ENCODE measurements at places on chromosomes 16 and 17. TPM values are rescaled to one million over a fixed set of nuclear protein-coding genes. Genes with fewer than 3 reads are reported as not detected.

DNA sequence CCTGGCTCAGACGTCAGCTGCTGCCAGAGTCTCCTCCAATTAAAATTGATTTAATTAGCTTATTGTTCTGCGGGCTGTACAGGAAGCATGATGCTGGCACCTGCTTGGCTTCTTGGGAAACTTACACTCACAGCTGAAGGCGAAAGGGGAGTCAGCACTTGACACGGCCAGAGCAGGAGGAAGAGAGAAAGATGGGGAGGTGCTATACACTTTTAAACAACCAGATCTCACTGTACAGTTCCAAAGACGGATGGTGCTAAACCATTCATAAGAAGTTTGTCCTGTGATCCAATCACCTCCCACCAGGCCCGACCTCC lies 1.4 kb upstream of the PRDM7 start:
- DNase-seq = no peak
- H3K36me3 ChIP-seq = no peaks in the 10 kb centered on the region
- H3K27ac ChIP-seq = no peak overlapping the region
- H3K4me1 ChIP-seq = peaks cover 5% of the 10 kb centered on the region

GRCh38 chr17:67639555-67639954 lies 78.2 kb upstream of the NOL11 start:
- no peak overlapping the region for H3K27ac ChIP-seq
- DNase-seq = no peak
- H3K36me3 ChIP-seq = no peaks in the 10 kb centered on the region
- H3K4me1 ChIP-seq = no peaks in the 10 kb centered on the region

DNA sequence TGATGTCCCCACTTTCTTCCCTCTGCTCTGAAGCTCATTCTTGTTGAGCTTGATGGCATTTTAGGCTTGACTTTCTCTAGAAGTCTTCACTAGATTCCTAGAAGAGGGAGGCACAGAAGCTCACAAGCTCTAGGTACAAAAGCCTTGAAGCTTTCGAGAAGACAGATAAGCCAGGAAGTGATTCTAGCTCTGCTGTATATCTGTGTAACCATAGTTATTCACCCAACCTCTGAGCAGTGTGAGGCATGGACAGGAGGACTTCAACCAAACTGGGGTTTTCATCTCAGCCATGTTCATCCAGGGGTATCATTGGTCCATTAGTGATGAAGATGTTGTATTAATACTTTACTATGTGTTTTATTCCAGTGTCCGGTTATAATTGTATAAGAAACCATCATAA lies 299.7 kb downstream of the CDH13 start:
- H3K36me3 ChIP-seq = no peaks in the 10 kb centered on the region
- no peak overlapping the region for H3K27ac ChIP-seq
- no peak for DNase-seq
- H3K4me1 ChIP-seq = peaks cover 12% of the 10 kb centered on the region
- H3K4me3 ChIP-seq = no peak overlapping the region

- H3K4me1 ChIP-seq = peaks cover 19% of the 10 kb centered on the region
- H3K4me3 ChIP-seq = no peak overlapping the region
- DNase-seq = no peak
- H3K27me3 ChIP-seq = no peaks in the 10 kb centered on the region
Measured at GRCh38 chr17:32111141-32111771, 31.0 kb upstream of the RHOT1 start.

DNA sequence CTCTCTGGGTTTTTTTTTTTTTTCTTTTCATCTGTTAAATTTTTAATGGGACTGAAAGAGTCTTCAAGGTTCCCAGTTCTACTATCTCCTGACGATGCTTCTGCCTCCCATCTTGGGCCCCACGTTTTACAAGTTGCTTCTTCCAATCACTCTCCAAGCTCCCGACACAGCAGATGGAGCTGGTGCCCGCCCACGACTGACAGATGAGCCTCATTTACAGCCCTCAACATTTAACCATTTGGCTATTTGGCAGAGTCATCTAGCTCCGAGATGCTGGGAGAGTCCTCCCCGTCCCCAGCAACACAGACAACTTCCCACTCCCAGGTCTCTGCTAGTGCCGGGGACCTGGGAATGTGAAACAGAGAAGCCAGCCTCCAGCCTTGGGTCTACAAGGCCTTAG lies 276.9 kb downstream of the SHISA9 start:
- no peak overlapping the region for H3K27ac ChIP-seq
- H3K4me3 ChIP-seq = no peak overlapping the region
- no peaks in the 10 kb centered on the region for H3K36me3 ChIP-seq
- DNase-seq = no peak
- H3K27me3 ChIP-seq = no peaks in the 10 kb centered on the region

GRCh38 chr16:30350134-30350871 lies 4.8 kb downstream of the CD2BP2 start:
- H3K4me3 ChIP-seq = no peak overlapping the region
- DNase-seq = no peak
- peak overlapping the region; percentile 92 for H3K27ac ChIP-seq
- H3K4me1 ChIP-seq = peaks cover 31% of the 10 kb centered on the region
- H3K27me3 ChIP-seq = no peaks in the 10 kb centered on the region

DNA sequence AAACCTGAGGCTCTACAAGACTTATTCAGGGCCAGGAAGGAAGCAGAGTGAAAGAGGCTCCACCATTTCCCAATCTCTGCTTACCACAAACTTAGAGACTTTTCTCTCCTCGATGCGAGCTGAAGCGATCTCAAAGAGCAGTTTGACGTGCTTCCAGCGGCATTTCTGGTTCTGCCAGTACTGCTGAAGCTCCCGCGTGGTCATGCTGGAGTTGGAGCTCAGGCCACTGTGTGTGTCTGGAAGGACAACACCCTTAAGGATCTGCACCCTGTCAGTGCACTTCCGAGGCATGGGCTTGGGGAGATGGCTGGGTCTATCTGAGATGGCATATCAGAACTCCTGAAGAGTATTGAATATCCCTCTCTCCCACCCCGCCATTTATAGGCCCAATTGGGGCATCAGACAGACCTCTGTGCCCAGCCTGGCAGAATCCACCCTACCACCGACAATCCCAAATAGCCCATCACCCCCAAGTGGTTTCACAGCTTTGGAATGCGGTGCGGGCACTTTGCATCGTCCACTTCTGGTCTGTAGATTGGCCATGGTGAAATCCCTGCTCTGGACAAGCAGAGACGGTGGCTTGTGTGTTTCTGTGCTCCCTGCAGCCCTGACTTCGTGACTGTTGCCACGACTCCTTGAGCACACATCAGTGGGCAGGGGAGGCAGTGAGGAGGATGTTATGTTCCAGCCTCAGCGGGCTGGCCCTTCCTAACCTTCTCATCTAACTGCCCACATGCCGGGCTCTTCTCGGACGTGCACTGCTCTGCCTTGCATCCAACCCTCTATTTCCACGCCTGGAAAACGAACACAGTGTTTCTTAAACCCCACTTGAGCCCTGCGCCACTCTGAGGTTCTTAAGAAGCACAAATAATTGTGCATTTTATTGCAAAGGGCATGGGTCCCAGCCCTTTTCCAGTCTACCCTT lies 5.2 kb downstream of the SNX20 start:
- no peaks in the 10 kb centered on the region for H3K36me3 ChIP-seq
- no peak overlapping the region for H3K4me3 ChIP-seq
- H3K4me1 ChIP-seq = no peaks in the 10 kb centered on the region
- H3K27me3 ChIP-seq = no peaks in the 10 kb centered on the region
- H3K27ac ChIP-seq = no peak overlapping the region
- no peak for DNase-seq

GRCh38 chr16:80989801-80990200 lies 16.9 kb downstream of the CMC2 start:
- H3K36me3 ChIP-seq = no peaks in the 10 kb centered on the region
- peaks cover 4% of the 10 kb centered on the region for H3K4me1 ChIP-seq
- H3K4me3 ChIP-seq = no peak overlapping the region

GRCh38 chr16:47476654-47477345 lies 15.7 kb downstream of the PHKB start:
- no peak for DNase-seq
- no peaks in the 10 kb centered on the region for H3K36me3 ChIP-seq
- H3K4me3 ChIP-seq = no peak overlapping the region
- H3K27me3 ChIP-seq = no peaks in the 10 kb centered on the region
- peak overlapping the region; percentile 72 for H3K27ac ChIP-seq

GRCh38 chr17:77247048-77247541 lies 106.3 kb downstream of the SEC14L1 start:
- H3K4me3 ChIP-seq = peak overlapping the region; percentile 58
- DNase-seq = peak; percentile 63
- peak overlapping the region; percentile 45 for H3K27ac ChIP-seq
- no peaks in the 10 kb centered on the region for H3K27me3 ChIP-seq
- H3K36me3 ChIP-seq = no peaks in the 10 kb centered on the region
- H3K4me1 ChIP-seq = peaks cover 11% of the 10 kb centered on the region

- H3K27me3 ChIP-seq = no peaks in the 10 kb centered on the region
- no peak overlapping the region for H3K27ac ChIP-seq
- H3K4me1 ChIP-seq = peaks cover 18% of the 10 kb centered on the region
- no peak overlapping the region for H3K4me3 ChIP-seq
- DNase-seq = no peak
Measured at GRCh38 chr17:49364119-49364518, 2.1 kb upstream of the ZNF652 start.

GRCh38 chr17:62965174-62965685 lies 805 bp upstream of the TANC2 start:
- peak overlapping the region; percentile 73 for H3K4me3 ChIP-seq
- no peaks in the 10 kb centered on the region for H3K27me3 ChIP-seq
- H3K4me1 ChIP-seq = peaks cover 12% of the 10 kb centered on the region

DNA sequence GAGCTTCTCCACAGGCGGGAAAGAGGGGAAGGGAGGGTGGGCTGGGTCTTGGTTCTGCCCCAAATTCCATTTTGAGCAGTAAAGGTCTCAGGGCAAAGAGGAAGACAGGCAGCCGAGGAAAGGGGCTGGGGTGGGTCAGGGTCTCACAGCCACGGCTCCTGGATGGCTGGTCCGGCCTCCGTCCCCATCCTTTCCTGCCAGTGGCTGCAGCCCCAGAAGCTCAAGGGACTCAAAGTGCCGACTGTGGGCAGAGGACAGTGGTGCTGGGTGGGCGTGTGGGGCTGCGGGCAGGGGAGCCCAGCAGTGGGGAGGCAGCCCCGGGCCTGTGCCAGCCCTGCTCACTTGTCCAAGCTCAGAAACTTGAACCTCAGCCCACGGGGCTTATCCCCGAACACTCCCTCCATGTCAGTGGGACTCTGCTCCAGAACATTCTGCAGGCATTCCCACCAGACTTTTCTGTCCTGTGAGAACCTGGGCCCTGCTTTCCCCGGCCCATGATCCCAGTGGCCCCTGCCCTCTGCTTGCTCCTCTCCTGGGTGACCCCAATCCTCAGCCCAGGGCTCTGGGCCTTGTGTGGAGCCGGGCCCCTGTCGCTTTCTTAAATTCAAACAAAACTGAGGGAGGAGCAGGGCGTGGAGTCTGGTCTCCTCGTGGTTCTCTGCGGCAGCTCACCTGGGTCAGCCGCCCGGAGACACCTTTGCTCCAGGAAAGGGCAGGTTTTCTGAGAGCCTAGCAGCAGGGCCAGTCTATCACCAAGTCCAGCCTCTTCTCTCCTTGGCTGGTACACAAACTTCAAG lies 117.8 kb upstream of the METRNL start:
- no peaks in the 10 kb centered on the region for H3K27me3 ChIP-seq
- no peak overlapping the region for H3K4me3 ChIP-seq
- H3K36me3 ChIP-seq = no peaks in the 10 kb centered on the region
- no peaks in the 10 kb centered on the region for H3K4me1 ChIP-seq
- DNase-seq = no peak
- no peak overlapping the region for H3K27ac ChIP-seq

DNA sequence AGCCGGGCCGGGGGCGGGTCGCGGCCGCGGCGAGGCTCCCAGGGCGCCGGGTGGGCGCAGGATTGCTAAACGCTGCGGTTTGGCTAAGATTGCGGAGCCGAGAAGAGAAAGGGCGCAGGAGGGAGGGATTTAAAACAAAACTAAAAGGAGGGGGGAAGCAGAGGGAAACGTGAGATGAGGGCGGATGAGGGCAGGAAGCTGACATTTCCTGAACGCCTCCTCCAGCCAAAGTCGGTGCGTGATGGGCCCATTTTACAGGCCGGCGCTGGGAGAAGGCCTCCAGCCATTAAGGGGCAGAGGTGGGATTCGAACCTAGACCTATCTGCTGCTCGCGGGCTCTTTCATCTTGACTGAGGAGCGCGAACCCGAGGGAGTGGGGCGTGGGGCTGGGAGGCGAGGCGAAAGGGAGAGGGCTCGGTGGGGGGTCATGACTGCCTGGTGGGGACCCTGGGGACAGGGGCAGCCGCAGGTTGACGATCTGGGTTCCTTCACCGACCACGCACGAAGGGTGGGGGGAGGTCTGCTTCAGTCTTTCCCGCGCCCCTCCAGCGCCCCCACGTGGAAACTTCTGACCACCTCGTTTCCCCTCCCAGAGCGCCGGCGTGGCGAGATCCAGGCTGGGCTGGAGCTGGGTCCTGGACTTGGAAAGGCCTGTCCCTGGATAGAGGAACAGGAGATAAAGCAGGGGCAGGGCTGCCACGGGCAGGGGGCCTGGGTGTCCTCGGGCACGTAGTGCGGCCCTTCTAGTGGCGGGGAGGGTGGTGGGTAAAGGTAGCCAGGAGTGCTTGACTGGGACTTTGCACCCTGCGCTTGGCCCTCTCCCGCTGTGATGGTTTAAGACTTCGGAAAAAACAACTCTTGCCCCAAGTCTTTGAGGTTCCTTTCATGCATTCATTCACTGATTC lies 3.8 kb upstream of the TAC4 start:
- peak overlapping the region; percentile 57 for H3K4me3 ChIP-seq
- DNase-seq = peak; percentile 36
- H3K36me3 ChIP-seq = no peaks in the 10 kb centered on the region
- no peaks in the 10 kb centered on the region for H3K27me3 ChIP-seq
- H3K4me1 ChIP-seq = peaks cover 12% of the 10 kb centered on the region

GRCh38 chr17:29720551-29720950 lies 97.8 kb upstream of the CORO6 start:
- peaks cover 81% of the 10 kb centered on the region for H3K4me1 ChIP-seq
- H3K27ac ChIP-seq = peak overlapping the region; percentile 96
- H3K4me3 ChIP-seq = no peak overlapping the region
- no peaks in the 10 kb centered on the region for H3K36me3 ChIP-seq

Gene GLIS2
- total RNA-seq = not detected

Gene AGRP
- total RNA-seq = not detected

Gene ARRB2
- total RNA-seq = 7.9 TPM

Gene NTN1
- total RNA-seq = 0.76 TPM

Gene CLDN9
- not detected for total RNA-seq

Gene TBC1D3L
- total RNA-seq = 4.3 TPM

Gene MYH11
- 17.5 TPM for total RNA-seq

Gene CCT6B
- 5.4 TPM for total RNA-seq

Data from gastrocnemius medialis (tissue), 4 donors.